Cerebellar nuclear complex (tissue), 1 donor: ENCODE measurements at places on chromosomes 12 and 14.

DNA sequence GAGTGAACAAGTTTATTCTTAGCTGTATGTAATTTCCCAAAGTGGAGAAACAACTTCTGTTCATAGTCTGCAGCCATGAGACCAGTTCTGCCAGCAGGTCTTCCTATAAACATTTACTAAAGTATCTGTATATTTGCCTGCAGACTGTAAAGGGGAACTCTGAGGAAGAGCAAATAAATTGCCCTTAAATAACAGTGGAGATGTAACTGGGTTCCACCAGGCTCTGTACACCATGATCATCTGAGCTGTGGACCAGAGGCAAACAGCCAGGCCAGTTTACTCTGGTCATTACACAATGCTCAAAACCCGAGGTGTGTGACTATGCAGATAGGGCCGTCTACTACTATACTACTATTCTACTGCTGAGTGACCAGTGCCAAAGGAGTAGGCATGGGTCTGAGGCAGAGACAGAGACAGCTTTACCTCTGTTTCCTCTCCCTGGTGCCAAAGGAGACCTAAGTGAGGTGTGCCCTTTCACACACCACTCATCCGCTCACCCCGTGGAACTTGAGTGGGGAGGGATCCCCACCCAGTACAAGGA is 21.1 kb upstream of the CERS5 start:
- DNase-seq: no peak

DNA sequence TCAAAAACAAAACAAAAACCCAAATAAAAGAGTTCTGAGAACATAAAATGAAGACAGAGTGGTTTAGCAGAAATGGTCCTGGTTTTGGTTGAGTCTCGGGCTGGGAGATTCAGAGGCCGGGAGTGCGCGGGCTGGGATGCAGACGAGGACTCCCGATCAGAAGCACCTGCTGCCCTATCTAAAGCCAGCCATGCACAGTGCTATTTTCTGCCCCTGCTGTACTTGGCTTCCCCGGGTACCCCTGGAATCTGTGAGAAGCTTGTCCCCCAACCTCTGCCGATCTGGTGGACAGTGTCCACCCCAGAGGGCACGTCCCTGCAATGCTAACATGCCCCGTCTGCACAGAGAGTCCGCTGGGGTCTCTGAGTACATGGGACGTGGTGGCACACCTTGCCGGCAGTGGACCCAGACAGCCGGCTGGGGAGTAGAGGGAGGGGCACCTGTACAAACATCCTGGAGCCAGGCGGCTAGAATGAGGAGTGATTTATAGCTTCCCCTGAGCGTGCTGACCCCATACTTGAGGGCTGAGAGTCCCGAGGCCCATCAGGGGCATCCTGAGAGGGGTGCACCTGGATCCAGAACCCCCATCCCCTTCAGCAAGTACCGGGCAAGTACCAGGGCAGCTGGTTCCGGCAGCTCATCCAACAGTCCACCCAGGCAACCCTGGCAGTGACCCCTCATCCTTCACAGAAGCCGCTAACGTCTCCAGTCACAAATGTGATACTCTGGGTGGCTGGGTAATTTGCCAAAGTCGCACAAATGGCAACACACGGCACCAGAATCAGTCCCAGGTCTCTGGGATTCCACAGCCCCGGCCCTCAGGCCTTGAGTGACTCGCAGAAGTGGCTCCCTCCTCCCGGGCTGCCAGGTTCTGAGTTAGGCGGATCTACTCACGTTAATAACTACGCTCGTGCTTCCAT is 37.1 kb downstream of the CHGA start:
- DNase-seq: no peak

GRCh38 chr12:128133321-128134073 is 133.5 kb upstream of the TMEM132C start:
- DNase-seq: no peak

DNA sequence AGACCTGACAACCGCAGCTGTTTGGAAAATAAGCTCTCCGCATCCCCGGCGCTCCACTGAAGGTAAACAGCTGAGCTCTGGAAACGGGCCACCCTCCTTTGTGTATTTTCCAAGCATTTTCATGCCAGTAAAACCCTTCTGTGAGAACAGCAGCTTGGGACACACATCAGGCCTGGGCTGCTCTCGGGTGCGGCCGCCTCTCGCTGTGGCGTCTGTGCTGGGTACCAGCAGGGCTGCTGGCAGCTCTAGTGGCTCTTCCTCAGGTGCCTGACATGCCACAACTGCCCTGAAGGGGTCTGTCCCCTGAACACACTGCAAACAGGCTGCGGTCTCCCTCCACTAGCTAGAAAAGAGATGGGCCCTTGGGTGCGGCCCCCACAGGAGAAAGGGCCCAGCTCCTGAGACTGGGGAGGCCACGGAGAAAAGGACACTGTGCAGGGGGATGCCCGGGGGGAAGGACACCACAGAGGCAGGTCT is 96.3 kb downstream of the ITPK1 start:
- no peak for DNase-seq

DNA sequence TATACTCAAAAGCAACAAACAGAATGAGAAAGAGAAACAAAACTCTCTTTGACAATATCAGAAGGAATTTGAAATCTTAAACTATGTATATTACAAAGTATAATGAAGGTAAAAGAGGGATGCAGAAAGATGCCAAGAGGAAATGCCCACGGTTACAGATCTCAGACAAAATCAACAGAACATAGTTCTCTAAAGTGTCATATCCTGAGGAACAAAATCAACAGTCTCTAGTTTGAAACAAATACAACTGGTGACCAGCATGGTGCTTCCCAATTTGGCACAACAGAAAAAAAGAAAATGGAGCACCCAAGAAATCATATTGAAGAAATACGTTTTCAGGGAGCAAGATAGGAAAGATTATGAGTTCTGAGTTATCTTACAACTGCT is 116.5 kb downstream of the METTL25 start:
- no peak for DNase-seq

- no peak for DNase-seq
These were observed 19.7 kb downstream of the MARK3 start for GRCh38 chr14:103404920-103405319.

DNA sequence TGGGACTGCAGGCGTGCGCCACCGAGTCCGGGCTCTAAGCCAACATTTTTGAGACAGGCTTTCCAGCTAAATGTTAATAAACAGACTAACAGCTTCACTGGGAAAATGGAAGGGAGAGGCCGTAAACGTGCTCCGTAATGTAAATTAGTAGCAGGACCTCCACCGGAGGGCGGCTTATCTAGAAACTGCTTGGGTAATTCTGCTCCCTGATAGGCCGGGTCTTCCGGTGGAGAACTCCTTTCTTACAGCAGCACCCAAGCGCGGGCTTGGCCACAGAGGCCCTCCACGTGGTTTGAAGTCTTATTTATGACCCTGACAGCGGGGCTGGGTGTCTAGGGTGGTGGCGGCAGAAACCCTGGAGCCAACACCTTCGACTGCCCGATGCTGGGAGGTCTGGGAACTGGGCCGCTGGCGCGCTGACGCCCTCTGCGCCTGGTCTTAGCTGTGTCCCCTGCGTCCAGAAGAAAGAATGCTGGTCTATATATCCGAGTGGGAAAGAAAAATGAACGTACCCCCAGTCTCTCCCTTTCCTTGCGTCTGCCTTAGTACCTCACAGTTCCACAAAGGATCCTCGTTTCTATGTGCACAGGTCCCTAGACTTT is 1.7 kb downstream of the DPPA3 start:
- no peak for DNase-seq

GRCh38 chr14:37083599-37083998 is 88.8 kb downstream of the SLC25A21 start:
- no peak for DNase-seq

- no peak for DNase-seq
These were observed 561.9 kb downstream of the CCER1 start for GRCh38 chr12:90393089-90393488.

- no peak for DNase-seq
These were observed 101.2 kb downstream of the NINJ2 start for GRCh38 chr12:561908-562593.

DNA sequence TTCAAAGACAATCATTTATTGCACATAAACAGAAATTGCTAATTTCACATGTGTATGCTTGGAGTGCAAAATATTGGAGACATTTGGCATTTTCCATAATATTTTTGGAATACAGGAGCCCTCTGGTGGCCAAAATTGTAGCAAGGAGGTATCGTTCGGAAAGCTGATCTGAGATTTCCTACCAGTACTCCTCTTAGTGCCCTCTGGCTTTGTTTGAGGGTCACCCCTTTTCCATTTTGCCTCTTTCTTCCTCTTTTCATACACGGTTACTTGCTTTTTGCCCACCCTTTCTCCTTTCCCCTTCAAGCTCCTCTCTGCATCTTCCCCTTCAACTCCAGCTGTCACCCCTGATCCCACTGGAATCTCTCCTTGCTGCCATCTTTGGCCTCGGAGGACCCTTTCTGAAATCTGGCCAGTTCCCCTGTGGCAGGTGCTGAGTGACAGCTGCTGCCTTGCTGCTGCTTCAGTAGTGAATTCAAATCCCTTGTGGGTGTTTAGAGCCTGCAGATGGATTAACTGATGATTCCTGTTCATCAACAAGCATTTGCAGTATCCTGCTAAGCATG is 164.6 kb upstream of the PARP11 start:
- DNase-seq: no peak

GRCh38 chr14:104678901-104679705 is 10.3 kb upstream of the INF2 start:
- DNase-seq: no peak

GRCh38 chr14:104424406-104425072 is 155.0 kb upstream of the C14orf180 start:
- DNase-seq: no peak

DNA sequence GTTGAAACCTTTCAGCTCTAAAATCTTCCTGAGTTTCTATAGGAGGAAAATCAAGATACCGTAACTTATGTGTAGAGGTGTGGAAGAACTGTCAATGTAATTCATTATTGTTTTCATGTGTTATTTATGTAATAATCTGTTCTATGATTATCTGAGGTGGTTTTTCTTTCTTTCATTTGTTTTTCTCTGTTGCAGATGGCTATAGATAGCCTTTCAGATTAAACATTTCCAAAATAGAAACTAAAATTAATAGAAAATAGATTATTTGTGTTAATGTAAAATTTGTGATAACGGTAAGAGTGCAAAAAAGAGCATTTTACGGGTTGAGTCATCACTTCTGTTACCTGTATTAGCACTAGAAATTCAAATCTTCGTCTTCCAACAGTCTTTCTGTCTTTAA is 128.8 kb downstream of the SYNE2 start:
- DNase-seq: no peak

DNA sequence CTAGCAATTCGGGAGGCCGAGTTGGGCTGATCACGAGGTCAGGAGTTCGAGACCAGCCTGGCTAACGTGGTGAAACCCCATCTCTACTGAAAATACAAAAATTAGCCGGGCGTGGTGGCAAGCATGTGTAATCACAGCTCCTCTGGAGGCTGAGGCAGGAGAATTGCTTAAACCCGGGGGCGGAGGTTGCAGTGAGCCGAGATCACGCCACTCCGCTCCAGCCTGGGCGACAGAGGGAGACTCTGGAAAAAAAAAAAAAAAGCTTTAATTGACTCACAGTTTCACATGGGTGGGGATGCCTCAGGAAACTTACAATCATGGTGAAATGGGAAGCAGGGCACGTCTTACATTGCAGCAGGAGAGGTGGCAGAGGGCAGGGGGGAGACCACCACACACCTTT is 30.6 kb upstream of the SLC2A3 start:
- DNase-seq: no peak

- no peak for DNase-seq
These were observed 186.9 kb upstream of the CAND1 start for GRCh38 chr12:67082221-67082620.

GRCh38 chr12:88658009-88658408 is 77.7 kb upstream of the KITLG start:
- no peak for DNase-seq
